ENCODE measurements at places on chromosomes 11 and 22.

DNA sequence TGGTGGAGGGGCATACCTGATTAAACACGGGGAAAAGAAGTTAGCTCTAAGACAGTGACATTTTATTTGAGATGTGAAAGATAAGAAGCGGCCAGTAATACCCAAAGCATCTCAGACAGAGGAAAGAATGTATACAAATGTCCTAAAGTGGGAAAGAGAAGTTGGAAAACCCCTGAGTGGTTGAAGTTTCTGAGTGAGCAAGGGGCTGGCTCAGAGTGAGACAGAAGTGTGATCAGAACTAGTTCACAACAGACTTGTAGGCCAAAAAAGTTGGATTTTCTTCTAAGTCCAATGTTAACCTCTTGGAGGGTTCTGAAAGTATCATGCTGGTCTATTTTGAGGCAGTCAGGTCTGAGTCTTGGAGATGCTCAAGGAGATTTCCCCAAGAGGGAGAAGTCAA is 608.7 kb downstream of the SOX6 start:
- no peak for DNase-seq

GRCh38 chr22:26215736-26216135 is 46.5 kb downstream of the SEZ6L start:
- DNase-seq, result no peak

DNA sequence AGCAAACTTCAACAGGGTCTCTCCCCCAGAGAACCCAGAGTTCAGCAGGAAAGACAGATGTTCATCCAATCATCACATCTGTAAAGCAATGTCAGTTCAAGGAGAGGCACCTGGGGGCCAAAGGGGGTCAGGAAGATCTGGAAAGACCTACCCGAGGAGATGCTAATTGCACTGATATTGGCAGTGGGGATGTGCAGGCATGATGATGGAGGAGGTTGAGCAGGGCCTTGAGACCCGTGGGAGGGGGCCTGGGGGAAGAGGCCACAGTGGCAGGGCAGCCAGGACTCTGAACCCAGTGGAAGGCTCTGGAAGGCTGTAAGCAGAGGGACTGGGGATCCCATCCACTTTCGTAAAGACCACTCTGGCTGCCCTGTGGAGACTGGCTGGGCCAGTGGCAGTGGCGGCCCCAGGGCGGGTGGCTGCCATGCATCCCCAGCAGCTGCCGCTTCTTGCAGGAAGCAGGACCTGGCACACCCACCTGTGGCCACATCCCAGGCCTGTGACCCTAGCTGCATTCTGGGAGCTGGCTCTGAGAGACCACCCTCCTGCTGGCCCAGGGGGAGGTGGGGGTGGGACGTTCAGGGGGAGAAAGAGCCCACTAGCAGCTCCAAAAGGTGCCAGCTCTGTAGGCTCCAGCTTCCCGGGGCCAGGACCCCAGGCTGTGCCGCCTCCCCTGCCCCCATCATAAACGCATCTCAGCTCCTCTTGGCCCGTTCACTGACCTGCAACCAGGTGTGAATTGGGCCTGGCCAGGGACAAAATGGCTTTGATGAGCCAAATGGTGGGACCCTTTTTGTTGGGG is 59.9 kb upstream of the FGF3 start:
- DNase-seq, result no peak

- DNase-seq, result no peak
These were observed 44.4 kb downstream of the CYTH4 start for GRCh38 chr22:37326726-37327125.

- no peak for DNase-seq
These were observed 7.2 kb downstream of the DDX10 start for GRCh38 chr11:108672113-108672512.

DNA sequence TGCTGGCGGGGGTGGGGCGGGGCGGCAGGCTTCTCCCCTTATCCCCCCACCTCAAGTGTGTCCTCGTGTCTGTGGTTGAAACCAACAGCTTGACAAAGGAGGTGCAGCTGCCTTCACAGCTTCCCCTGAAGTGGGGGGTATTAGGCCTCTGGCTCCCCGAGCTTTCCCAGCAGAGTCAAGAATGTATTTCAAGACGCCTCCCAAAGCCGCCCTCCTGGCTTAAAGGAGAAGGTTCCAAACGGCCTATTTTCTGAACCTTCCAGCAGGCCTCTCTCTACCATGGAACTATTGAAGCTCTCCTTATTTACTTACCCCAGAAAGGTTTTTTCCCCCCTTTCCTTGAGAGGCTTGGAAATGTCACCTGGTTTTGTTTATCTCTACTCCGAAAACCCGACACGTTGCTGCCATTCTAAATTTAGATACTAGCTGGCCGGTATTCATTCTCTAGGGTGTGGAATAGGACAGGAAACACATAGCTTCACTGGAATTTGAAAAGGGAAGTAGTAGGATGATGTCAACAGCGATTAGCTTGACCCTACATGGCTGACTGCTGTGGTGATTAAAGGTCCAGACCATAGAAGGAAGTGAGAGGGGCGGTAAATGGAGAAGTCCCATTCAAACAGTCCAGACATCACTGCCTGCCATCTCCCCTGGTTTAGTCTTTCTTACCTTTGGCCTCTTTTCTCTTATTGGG is 671 bp upstream of the PICALM start:
- no peak for DNase-seq

DNA sequence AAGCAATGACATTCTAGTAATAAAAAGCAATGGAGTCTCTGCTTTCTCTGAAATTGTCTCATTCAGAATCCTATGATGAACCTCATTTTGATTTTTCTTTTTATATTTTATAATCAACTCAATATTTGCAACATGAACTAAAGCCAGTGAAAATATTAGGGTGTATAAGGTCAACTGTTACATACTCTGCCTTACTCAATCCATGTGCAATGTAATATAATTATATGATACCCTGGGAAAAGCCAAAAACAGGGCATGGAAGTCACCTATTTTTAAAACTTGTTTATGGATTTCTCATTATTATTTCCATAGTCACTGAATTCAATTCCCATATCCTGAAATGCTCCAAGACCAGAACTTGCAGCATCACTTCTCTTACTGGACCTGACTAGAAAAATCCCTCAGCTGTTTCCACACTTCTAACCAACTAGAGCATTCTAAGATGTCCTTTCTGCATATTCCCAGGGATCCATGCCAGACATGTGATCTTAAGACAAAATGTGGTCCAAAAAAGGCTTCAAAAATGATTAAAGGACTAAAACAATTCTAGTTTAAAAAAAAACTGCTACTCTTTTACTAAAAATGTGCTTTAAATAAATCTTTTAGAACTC is 97.3 kb downstream of the GUCY1A2 start:
- no peak for DNase-seq

- DNase-seq, result no peak
These were observed 66.4 kb downstream of the ADAMTS15 start for GRCh38 chr11:130514851-130515250.

DNA sequence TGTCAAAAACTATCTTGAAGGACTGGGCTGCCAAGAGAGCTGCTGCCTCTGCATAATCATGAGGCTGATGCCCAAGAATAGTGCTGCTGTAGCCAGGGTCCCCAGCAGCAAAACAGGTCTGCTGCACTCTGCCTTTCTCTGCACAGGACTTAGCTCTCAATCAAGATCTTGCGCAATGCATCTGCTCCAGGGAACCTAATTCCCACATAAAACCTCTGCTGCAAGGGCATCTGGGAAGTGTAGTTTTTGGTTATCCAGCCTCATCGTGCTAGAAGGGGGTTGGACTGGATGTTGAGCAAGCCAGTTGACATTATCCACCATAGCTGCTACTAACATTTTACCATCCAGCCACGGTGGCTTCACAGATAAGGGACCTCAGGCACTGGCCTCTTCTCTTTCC is 192.7 kb downstream of the C11orf91 start:
- no peak for DNase-seq

- DNase-seq, result no peak
These were observed 71.8 kb downstream of the PIWIL4 start for GRCh38 chr11:94638902-94639373.

GRCh38 chr11:73397468-73398131 is 21.4 kb downstream of the RELT start:
- no peak for DNase-seq

DNA sequence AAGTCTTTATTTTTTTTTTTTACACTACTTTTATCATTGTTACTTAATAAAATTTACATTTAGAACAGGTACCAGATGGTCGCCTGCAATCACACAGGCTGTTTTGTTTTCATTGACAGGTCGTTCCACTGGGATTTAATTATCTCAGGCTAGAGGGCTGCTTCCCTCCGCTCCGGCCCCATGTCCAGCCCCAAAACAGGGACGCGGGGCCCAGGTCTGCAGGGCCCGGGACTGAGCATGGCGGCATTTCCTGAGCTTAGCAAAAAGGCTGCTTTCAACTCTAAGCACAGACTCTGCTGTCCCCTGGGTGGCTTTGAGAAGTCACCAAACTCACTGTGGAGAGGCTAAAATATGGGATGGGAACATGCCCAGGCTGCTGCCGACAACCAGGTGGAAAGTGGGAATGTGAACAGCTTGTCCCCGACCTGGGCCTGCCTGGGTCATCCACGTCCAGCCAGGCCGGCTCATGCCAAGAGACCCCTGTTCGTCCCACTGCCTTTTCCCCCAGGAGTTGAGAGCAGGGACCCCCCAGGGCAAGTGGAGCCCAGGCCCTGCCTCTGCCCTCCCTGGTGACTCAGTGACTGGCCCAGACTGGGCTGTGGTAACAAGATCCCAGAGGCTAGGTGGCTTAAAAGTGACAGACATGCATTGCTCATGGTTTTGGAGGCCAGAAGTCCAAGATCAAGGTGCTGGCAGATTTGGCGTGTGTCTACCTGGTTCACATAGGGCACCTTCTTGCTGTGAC is 150.0 kb downstream of the SHANK2 start:
- no peak for DNase-seq

DNA sequence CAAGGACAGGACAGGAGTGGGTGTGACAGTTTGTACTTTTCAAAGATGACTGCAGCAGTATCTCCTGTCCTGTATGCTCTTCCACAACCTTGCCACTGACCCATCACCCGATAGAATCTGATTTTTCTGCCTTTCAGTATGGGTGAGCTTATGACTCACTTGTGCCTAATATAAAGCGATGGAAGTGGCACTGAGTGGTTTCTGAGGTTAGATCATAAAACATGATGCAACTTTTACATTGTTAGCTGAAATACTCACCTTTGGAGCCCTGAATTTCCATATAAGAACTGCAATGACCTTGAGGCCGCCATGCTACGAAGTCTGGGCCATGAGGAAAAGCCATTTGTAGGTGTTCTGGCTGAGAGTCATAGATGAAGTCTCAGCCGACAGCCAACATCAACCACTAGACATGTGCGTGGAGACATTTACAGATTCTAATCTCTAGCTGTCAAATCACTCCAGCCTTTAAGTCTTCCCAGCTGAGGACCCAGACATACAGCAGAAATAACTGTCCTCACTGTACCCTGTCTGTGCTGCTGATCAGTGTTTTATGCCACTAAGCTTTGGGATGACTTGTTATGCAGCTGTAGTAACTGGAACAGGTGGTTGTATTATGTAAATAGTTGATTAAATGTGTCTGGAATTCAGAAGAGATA is 105.9 kb upstream of the ARHGAP20 start:
- DNase-seq, result no peak

DNA sequence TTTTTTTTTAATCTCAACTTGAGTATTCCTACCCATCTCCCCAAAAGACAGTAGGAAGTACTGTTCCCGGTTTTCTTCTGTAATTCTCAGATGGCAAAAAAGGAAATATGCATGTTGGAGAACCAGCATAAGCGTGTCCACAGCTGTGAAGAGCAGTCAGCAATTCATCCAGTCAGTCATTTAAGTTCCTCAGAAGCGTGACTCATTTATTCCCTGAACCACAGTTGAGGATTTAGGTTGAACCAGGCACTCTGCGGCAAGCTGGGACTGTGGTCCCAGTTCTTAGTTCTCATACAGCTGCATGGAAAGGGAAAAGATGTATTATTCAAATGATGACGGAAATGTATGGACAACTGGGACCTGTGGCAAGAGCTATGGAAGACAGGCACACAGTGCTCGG is 61.0 kb upstream of the MYO18B start:
- no peak for DNase-seq

DNA sequence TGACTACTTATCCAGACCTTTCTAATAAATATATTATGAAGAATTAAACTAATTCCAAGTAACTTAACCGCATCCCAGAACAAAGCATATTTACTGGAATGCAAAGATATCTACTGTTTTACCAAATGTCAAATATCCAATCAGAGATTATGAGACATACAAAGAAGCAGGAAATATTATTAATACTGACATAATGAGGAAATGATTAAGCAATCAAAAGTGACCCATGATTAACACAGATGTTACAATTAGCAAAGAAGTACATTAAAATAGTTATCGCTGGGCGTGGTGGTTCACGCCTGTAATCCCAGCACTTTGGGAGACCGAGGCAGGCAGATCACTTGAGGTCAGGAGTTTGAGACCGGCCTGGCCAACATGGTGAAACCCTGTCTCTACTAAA is 105.2 kb downstream of the WNT7B start:
- DNase-seq, result no peak

DNA sequence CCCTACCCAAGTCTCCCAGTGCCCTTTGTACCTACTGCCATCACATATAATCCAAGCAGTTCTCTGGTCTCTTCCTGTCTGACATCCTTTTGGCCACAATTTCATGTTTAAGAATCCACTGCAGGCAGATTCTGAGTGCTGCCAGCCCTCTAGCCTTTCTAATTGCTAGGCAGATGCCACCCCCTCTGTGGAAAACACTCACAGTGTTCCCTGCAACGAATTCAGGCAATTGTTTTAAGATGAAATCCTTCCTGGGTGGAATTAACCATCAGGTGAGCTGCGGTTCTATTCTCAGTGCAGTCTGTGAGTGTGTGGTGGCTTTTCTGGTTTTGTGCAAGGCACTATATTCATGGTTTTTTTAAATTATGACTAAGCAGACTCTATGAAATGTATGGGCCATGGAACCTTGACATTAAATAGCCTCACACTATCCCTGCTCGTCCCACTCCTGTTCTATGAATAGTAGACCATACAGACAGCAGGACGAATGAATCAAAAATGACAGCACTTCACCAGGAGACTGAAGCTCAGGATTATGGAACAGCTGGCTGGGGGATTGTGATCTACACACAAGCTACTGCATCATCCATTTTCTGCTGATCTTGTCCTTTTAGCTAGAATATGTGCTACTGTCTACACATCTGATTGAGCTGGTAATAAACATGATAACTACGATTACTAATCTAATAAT is 29.8 kb upstream of the BMAL1 start:
- no peak for DNase-seq
